ENCODE measurements at places on chromosomes 3 and 15.

- DNase-seq = no peak
Measured at GRCh38 chr3:18099611-18100010, 325.5 kb downstream of the SATB1 start.

DNA sequence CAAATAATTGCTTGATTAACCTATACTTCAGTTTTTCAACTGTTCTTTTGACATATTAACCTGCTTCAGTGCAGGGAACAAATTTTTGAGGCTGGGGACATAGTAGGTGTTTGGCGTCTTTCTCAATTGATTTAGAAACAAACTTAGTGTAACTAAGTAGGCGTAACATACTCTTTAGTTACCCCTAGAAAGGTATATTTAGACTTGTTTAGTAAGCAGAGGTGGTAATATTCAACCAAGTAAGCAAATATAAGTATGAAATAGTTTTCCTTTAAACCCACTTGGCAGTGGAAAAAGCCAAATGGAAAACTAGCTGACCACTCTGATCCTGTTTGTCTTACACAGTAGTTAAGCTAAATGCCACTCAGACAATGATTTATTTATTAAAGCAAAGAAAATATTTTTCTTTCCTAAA, 113.2 kb downstream of the MBNL1 start:
- no peak for DNase-seq

GRCh38 chr3:194158942-194159439, 23.0 kb downstream of the HES1 start:
- DNase-seq = no peak

DNA sequence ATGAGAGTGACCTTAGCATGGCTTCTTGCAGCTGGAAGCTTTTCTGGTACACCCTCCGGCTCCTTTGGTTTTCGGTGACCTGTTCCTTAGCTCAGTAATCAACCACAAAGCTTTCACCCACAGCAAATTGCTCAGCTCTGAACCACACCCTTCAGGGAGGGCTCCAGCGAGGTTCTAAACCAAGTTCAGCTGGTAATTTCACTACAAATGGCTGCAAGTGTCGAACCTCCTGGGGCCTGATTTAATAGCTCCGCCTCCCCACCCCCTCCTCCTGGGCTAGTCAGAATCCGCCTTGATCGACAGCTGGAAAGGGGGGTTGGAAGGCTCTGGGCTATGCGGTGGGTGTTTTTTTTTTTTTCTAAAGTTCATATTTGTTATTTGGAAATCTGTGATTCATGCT, 150.9 kb upstream of the MCTP2 start:
- DNase-seq = no peak

GRCh38 chr3:49842843-49843517, 13.4 kb downstream of the TRAIP start:
- no peak for DNase-seq

- DNase-seq = no peak
Measured at GRCh38 chr3:83928391-83928790, 1030.4 kb upstream of the CADM2 start.

DNA sequence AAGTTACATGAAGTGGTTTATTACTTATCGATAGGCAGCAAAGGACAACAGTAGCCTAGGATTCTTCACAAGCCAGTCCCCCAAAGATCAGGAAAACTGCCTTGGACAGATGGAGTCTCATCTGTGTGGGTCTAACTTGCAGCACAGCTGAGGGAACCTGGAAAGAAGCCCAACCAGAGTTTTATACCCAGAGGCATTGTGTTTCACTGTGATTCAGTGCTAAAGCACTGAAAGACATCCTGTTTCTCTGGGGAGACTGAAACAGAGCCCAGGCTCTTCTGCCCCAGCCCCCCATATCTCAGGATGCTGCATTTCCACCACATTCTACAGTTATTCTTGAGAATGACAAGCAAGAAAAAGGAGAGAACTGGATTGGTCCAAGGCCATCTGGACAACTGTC, 48.2 kb upstream of the PYDC2 start:
- DNase-seq = no peak

DNA sequence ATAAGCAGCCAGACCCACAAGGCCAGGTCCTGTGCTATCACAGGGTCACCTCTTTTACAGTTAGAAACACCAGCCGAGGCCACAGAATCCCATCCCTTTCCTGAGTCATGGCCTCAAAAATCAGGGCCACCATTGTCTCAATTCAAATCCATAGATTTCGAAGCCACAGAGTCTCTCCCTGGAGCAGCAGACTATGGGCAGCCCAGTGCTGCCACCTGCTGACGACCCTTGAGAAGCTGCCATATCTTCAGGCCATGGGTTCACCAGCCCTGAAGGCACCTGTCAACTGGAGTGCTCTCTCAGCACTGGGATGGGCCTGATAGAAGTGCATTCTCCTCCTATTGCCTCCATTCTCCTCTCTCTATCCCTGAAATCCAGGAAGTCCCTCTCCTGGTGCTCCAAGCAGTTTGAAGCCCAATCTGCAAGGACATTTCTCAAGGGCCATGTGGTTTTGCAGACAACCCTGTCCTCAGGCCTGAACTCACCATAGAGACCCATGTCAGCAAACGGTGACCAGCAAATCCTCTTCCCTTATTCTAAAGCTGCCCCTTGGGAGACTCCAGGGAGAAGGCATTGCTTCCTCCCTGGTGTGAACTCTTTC, 39.6 kb downstream of the TGM4 start:
- peak; percentile 42 for DNase-seq

DNA sequence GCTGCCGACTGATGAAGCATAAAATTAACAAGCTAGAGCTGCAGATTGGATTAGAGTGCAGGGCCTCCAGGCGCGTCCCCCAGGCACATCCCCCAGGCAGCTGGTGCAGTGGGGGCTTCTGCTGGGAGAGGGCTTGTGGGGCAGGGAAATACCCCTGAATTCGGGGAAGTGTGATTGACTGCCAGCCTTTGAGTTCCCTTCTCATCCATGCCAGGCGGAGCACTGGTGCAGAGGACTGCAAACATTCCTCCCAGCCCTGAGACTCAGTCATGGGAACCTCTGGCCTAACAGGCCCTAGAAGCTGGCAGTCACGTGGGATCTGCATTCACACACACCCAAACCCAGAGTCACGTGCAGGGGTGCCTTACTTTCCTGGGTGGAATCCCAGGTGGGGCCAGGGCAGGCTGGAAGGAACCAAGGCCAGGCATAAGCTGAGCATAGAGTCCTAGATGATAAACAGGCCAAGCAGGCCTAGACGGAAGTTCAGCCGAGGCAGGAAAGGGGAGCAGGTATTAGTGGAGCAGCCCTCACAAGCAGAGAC, 46.2 kb upstream of the SEC22A start:
- DNase-seq = no peak

DNA sequence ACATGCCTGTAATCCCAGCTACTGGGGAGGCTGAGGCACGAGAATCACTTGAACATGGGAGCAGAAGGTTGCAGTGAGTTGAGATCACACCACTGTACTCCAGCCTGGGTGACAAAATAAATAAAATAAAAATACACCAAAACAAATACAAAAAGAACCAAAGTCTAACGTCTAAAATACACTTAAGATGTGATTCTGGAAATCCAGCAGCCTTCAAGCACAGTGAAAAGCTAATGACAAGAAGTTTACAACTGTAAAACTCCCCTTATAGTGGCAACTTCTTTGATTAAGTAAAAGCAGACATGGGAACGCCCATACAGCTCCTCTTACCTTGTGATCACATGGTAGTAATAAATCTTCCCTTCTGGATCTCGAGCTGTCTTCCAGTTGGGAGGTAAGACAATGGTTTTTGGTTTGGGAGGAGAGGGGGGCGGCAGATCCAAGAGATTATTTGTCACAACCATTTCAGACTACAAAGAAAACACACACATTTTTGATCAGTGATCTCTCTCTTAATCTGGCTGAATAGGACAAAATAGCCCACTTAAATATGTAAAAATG, 62.8 kb downstream of the NBEAL2 start:
- DNase-seq = no peak

DNA sequence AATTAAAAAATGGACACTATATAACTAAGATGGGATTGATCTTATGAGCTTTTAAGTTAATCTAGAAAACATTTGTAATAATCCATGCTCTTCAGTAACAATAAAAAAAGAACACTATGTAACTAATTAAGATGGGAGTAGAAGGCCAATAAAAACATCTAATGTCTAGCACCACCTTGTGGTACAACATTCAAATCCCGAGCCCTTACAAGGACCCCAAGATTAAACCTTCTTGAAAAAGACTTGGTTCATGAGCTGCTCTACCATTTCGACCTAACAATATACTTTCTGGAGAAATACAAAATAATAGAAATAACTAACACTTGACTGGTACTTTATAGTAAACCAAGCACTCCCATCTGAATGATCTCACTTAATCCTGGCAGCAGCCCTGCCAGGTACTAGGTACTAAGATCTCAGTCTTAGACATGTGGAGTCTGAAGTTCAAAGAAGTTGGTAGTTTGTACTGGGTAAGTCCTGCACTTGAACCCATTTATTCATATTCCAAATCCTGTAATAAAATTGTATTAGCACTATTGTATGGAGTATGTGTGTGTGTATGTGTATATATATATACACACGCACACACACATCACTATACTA, 21.8 kb downstream of the METTL6 start:
- DNase-seq = no peak

DNA sequence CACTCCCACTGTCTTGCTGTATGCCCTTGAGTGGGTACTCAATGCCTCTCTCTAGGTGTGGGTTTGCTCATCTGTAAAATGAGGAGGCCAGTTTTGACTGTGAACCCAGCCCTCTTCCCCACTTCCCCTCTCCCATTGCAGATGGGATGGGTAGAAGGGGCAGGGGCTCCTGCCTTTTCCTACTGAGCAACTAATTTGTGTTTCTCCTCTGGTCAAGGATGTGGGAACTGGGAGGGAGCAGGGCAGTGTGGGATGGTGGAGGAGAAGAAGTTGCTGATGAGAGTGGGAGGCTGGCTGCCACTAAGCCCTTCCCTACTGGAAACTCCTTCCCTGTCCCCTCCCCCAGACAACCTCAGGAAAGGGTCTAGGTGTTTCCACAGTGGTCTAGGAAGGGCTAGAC, 20.1 kb upstream of the ANKDD1A start:
- DNase-seq = no peak
